ENCODE measurements at places on chromosomes 5 and 9.

- no peak for DNase-seq
These were observed 123.4 kb upstream of the RETREG1 start for GRCh38 chr5:16740066-16740810.

GRCh38 chr9:113844466-113844865 lies 31.6 kb upstream of the ZNF618 start:
- DNase-seq, result no peak

GRCh38 chr5:93280518-93280917 lies 300.5 kb downstream of the NR2F1-AS1 start:
- no peak for DNase-seq

DNA sequence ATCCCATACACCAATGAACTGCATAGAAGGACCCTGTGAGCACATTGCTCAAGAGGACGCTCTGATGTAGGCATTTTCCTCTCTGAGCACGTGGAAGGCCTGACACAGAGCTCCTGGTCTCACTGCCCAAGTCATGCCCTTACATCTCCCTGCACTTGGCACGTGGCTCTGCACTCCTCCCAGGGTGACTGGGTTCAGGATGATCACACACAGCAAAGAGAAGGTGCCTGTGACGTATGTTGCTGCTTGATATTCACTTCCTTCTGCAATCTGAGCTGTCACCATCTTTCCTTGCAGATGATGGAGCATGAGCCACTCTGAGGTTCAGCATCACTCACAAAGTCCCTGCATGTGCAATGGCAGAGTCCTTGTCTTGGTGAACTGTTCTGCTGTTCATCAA lies 125.2 kb downstream of the FSTL4 start:
- DNase-seq, result peak; percentile 24

DNA sequence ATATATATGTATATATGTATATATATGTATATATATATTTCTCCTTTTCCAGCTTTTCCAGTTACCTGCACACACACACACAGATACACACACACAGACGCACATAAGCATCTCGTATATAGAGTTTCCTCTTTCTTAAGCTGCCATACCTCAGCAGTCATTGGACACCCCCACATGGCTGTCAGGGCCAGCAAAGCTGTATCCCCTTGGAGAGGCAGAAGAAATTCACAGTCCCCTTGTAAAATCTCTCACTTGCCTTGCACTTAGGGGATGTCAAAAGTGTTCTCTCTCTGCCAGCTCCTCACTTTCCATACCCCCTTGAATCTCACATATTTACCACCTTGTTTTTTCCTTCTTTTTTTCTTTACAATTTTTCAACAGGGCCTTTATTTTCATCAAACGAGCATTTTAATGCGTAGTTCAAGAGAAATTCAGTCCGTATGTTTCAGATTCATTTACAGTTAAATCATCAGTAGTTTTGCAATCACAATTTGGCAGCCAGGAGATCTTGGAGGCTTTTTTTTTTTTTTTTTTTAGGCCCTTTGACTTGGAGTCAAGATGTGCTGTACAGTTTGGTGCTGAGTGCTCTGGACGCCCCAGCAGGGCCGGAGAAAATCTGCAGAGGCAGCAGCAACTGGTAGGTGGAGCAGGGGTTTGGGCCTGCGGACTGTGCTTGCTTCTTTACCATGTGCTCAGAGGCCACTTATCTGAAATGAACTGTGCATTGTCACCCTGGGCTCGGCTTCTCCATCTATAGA lies 244.9 kb upstream of the KLF4 start:
- peak; percentile 74 for DNase-seq

GRCh38 chr9:7984203-7984602 lies 184.6 kb upstream of the DMAC1 start:
- no peak for DNase-seq

GRCh38 chr5:119292701-119293515 lies 62.9 kb upstream of the TNFAIP8 start:
- DNase-seq, result no peak

Data from epithelial cell of esophagus (primary cell).